ENCODE measurements at places on chromosomes 2 and 18.

DNA sequence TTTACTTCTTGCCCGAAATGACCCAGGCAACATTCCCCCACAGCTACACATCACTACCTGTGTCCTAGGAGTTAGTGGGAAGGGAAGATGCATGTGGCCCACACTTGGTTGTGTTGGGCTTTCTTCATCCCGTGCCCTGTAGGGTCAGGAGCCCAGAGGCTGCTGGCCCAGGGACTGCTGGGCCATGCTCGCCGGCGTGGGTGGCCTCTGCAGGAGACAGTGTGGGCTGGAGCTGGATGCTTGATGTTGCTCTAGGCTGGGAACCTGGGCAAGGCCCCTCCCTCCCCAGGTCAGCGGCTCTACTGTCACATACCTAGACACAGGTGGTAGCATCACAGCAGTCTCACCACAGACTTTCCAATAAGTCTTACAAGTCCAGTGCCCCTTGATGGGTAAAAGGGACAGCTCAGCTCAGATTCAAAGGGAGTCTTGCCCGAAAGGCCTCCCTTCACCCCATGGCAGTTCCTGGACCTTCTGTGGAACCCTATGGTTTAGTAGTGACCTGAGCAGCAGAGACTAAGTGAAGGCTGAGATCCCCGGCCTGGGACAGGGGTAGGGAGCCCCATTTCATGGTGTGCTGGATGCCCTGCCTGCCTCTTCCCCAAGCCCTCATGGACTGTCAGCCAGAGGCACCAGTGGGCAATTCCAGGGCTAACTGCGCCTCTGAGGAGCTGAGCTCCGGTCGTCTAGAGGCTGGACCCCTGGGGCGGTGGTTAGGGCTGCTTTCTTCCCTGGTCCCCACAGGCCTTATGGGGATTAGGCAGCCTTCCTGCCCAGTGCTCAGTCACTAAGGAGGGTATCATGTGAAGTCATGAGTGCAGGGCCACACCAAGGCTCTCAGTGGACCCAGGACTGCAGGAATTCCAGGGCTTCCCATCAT lies 45.4 kb upstream of the FAHD2A start:
- no peak for DNase-seq

GRCh38 chr2:88537640-88538039 lies 85.1 kb upstream of the FOXI3 start:
- DNase-seq = no peak

DNA sequence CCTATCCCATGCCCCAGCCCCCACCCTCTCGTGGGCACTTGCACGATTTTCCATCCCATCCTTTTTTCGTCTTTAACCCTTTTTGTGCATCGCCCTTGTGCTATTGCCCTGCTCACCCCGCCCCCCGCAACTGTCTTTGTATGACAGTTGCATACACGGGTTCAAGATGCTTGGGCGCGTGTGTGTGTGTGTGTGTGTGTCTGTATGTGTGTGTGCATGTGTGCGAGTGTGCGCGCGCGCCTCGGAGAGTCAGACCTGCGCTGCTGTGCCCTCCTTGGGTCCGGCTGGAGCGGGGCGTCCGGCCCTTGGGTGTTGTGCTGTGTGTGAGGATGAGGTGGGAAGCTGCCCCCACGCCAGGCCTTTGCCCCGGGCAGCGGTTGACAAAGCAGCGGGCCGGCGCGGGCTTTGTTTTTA lies 230.7 kb downstream of the HAUS1 start:
- no peak for DNase-seq

DNA sequence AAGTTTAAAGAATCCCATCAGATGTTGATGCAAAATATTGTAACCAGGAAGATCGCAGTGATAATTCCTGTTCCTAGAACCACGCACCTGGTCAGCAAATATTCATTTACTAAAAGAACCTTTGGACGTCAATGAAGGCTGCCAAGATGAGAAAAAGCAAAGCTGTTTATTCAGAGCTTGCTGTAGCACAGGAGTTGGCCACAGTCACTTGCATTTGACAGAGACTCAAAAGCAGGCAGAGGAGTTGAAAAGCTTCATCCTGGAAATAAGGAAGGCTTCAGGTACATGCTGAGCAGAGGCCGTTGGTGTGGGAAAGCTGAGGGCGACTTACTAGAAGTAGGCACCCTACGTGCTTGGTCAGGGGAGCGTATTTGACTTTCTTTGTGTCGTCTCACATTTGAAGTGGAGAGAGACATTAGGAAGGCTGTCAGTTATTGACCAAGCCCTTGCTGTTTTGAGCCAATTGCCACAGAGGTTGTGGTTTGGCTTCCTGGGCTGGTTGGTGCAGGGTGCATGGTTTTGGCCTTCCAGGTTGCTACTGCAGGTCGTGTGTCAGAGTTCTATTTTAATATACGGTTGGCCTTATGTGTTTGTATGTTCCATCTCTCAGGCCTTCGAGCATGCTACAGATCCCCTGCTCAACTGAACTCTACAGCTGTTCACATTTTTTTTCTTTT lies 289.6 kb downstream of the METTL4 start:
- no peak for DNase-seq

DNA sequence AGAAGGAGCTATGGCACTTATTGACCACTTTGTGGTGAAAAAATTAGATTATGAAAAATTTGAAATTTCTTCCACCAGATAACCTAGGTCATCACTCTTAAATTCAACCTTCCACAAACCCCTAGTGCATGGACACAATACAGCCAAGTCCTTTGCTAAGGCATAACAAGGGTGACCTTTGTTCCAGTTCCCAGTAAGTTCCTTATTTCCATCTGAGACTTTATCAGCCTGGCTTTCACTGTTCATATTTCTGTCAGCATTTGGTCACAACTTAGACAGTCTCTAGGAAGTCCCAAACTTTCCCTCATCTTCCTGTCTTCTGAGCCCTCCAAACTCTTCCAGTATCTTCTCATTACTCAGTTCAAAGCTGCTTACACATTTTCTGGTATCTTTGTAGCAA lies 132.5 kb downstream of the TRABD2A start:
- no peak for DNase-seq

DNA sequence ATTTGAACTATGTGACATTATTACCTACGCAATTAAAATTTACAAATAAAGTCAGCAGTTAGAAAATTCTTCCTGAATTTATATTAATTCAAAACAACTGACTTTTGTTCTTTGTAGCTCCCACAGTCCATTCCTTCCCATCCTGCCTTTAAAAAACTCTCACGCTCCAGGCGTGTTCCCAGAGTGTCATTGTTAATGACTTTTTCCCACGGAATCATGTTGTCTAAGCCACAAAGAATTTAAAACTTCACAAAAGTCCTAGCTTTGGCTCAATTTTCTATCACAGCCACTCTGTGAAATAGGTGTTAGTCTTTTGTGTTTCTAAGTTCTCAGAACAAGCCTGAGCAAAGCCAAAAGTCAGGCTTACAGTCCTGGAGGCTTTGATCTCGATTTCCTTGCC lies 26.5 kb downstream of the SLC1A4 start:
- DNase-seq = no peak

DNA sequence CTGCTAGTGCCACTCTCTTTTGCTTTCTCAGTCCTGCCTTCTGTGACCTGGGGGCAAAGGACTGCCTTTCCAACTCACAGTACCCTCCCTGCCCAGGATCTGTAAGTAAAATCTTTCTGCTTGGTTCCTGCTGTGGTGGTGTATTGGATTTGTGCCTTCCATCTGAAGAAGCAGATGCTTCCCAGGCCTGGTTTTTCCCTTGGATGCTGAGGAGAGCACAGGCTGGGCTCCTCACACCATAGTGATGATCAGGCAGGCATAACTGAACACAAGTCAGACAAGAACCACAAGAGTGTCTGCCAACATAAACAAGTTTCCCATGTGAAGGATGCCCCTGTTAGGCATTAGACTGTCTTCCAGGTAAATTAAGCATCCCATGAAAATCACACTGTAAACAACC lies 121.3 kb upstream of the NRXN1 start:
- no peak for DNase-seq

DNA sequence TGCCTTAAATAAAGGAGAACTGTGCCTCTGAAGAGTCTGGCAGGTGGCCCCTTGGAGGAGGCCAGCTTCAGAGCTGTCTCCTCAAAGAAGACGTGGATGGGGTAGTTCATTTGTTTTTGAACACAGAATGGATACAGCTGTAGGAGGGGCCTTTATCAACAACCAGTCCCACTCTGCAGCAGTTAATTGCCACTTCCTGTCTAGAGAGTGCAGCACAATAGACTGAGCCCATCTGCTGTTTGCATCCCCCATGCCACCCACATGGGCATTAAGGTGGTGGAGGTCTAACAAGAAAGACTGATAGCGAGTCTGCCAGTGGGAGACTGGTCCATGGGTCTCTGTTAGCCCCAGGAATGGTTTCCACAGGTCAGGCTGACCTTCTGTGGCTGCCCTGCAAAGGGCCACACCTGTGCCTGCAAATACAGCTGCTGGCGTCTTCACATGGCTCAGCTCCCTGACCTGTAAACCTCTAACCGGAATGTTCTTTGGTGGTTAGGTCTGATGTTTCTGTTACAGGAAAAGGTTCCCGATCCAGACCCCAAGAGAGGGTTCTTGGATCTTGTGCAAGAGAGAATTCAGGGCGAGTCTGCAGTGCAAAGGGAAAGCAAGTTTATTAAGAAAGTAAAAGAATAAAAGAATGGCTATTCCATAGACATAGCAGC lies 153.3 kb upstream of the ITGA6 start:
- DNase-seq = no peak

GRCh38 chr2:205947621-205948495 lies 138.1 kb downstream of the INO80D start:
- no peak for DNase-seq

- no peak for DNase-seq
Measured at GRCh38 chr2:158740621-158741020, 54.5 kb upstream of the DAPL1 start.

- DNase-seq = no peak
Measured at GRCh38 chr18:35682281-35682867, 100.8 kb downstream of the GALNT1 start.

- no peak for DNase-seq
Measured at GRCh38 chr2:64344999-64345576, 108.9 kb upstream of the LGALSL start.

DNA sequence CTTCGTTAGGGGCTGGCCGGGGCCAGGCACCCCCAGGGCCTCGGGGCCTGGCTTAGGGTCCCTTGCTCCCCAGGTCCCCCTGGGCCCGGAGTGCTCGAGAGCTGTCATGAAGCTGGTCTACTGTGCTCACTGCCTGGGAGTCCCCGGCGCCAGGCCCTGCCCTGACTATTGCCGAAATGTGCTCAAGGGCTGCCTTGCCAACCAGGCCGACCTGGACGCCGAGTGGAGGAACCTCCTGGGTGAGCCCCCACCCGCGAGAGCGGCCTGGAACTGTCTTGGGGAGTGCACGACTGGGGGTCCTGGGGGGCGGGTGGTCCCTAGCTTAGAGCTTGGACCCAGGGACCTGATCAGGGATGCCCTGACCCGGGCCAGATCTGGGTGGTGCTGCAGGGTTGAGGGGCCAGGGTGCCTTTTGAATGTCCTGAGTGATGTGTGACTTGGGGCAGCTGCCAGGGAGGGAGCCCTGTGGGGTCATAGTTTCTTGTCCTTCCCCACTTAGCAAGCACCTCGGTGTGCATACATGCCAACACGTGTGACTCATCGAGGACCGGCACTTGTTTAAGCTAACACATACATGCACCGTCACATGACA lies 27.9 kb downstream of the GPC1 start:
- no peak for DNase-seq

- DNase-seq = no peak
Measured at GRCh38 chr2:62045017-62045543, 139.6 kb downstream of the COMMD1 start.

DNA sequence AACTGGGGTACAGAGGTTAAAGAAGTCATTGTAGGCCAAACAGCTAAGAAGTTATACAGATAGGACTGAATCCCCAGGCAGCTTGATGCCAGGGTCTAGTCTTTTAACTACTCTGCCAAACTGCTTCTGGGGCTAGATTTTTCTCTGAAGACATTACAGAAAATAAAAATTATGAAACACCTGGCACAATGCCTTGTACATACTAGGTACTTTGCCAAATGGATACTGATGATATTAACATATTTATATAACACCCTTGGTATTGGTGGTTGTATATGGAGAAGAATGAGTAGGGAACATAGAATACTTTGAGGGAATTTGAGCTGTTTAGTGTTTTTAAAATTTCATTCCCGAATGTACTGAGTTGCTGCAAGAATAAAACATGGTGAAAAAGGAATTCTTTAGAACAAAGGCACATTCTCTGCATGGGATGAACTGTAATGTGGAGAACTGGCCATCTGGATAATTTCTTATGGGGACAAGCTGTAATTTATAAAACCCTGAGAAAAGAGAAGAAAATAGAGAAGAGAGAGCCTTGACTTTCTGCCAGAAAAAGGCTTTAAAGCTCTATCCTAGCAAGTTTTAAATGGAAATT lies 210.9 kb upstream of the TMEM200C start:
- DNase-seq = no peak

DNA sequence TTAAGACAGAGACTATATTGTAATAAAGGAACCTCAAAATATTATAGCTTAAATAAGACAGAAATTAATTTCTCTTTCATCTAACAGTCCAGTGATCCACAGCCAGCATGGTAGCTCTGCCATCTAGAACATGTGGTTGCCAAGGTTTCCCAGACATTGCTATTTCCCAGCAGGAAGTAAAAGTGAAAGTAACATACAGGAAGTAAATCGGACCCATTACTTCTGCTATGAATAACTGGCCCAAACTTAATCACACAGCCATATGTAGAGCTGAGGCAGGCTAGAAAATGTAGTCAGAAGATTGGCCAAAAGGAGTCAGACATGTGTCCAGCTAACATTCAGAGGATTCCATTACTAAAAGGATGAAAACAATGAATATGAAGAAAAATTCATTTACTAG lies 71.0 kb downstream of the NOL4 start:
- DNase-seq = no peak

DNA sequence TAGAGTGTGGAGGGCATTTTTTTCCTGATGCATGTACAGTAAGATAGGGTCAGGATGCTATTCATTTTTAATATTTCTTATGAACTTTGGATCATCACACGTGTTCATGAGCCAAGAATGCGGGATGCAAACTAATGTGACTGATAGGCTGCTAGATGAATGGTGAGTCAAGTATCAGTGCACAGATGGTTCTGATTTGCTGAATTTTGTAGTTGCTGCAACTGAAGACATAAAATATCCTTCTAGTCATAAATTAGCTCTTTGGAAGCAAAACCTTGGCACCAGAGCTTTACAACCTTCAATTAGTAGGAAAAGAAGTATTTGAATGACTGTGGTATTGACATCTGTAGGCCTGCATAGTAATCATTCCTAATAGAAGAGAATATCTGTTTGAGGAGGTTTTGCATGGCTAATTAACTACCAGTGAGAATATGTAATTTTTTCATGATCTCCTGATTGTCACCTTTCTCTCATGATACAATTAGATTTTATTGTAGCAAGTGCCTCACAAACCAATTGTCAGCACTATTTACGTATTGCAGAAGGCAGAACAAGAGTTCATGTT lies 94.0 kb downstream of the VRK2 start:
- DNase-seq = no peak

GRCh38 chr18:79868168-79868784 lies 70.5 kb downstream of the KCNG2 start:
- no peak for DNase-seq

DNA sequence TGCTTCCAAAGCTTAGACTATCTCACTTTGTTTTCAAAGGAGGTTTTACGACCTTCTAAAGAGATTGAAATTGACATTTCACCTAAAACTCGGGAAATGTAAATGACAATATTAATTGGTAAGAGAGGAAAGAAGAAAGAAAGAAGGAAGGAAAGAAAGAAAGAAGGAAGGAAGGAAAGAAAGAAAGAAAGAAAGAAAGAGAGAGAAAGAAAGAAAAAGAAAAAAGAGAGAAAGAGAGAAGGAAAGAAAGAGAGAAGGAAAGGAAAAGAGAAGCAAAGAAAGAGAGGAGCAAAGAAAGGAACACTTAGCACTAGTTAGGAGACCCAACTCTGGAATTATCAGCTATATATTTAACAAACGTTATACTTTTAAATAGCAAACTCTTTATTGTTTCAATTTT lies 3.7 kb downstream of the GKN1 start:
- no peak for DNase-seq
